ENCODE measurements at places on chromosomes 5 and 9.

- DNase-seq = no peak
These were observed 741.0 kb upstream of the RIOK2 start for GRCh38 chr5:97923997-97924396.

DNA sequence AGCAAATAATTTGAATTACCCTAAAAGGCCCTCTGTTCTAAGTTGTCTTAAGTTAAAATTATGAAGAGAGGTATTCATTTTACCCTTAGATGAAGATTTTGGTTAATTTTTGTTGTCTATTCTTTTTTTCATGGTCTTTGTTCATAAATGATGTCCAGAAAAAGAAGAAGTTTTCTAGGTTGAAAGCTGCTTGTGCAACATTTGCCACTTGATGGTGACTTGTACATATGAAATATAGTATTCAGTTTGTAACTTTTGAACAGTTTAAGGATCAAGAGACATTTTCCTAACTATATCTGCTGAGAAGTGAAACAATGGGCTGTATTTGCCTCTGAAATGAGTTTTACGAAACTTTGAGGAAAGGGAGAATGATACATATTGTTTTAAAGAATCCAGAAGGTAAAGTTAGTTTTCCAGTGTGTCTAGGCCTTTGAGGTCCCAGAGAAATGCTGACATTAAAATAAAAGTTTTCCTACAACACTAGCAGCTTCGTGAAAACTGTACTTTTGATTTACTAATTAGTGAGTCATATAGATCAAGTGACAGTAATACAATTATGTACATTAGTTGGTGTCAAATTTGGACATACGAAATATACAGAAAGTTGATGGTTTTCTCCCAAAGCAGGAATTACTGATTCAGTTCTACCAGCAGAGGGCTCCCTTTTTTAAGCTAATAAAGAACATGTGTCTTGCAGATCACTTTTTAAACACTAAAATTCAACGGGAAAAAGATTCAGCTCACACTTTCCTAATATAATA is 70.5 kb downstream of the PIK3R1 start:
- DNase-seq = no peak

- no peak for DNase-seq
These were observed 50.2 kb upstream of the BARX1 start for GRCh38 chr9:94005272-94005901.

- no peak for DNase-seq
These were observed 13.7 kb downstream of the SPACA9 start for GRCh38 chr9:132892400-132892799.

DNA sequence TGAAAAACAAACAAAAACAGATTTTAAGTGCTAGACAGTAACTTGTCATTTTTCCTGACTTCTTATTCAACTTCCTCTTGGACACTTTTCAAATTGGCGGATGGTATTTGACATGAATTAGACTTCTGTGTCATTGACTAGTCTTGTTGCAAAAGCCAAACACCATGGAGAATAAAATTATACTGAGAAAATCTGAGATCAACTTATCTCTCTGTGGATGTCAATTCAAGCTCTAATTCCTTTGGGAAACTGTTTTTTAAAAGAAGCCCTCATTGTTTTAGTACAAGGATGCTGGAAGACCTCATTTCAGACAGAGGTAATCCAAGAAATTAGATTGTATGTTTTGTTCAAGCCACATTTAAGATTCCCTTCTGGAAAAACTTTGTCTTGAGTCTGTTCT is 831.0 kb downstream of the SEMA5A start:
- no peak for DNase-seq

DNA sequence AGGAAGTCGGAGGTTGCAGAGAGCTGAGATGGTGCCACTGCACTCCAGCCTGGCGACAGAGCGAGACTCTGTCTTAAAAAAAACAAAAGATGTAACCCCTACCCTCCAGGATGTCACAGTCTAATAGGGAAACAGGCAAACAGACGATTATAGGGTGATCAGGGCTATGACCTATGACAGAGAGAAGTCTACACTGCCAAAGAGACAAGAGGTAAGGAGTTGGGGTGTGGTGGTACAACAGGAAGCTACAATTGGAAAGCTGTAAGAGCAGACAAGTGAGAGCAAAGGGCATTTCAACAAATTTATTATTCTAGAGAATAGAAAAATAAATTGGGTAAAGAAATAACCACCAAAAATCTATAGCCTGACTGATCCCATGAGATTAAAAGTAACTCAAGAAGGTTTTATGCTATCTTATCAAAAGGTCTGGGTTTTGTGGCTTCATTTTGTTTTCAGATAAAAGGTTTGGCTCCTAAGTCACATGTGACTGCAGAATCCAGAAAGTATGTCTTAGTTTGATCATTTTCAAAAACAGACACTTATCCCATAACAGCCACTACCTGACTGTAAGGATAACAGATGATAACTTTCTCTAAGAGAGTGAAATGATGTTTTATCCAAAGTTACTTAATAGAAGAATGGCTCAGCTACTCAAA is 7.3 kb downstream of the CDC26 start:
- DNase-seq = no peak

DNA sequence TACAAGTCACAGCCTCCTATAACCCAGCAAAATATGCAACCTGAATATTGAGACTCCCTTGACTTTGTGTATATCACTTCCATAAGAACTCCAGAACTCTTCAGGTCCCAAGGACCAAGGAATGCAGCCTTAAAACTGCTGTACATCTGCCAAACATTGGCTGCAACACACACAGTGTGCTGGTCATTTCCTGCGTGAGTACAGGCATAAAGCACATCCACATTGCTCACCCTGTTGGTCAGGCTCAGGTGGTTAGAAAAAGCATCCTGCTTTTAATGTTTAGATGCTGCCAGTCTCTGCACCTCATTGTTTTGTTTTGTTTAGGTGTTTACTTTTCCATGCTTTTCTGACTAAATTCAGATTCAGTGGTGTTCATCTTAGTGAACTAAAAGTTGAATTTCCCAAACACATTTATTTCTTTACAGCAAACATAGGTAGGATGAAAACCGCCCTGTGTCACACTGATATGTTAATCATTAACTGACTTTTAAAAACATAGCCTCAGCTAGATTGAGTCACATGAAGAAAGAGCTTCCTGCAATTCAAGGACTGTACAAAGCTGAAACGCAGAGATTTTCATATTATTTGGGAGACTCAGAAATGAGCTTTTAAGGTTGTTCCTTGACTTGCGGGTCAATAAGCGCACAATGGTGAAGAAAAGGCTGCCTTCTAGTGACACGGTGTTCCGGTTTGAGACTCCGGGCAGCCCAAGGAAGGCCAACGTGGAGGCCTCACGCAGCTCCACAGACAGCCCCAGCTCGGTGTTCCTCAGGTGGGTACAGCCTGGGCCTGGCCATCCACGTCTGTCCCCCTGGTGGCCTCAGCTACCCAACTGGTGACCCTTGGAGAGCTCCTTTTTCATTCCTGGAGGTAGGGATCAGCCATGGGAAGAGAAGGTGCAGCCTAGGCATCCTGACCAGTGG is 52.2 kb upstream of the GRAMD2B start:
- no peak for DNase-seq

DNA sequence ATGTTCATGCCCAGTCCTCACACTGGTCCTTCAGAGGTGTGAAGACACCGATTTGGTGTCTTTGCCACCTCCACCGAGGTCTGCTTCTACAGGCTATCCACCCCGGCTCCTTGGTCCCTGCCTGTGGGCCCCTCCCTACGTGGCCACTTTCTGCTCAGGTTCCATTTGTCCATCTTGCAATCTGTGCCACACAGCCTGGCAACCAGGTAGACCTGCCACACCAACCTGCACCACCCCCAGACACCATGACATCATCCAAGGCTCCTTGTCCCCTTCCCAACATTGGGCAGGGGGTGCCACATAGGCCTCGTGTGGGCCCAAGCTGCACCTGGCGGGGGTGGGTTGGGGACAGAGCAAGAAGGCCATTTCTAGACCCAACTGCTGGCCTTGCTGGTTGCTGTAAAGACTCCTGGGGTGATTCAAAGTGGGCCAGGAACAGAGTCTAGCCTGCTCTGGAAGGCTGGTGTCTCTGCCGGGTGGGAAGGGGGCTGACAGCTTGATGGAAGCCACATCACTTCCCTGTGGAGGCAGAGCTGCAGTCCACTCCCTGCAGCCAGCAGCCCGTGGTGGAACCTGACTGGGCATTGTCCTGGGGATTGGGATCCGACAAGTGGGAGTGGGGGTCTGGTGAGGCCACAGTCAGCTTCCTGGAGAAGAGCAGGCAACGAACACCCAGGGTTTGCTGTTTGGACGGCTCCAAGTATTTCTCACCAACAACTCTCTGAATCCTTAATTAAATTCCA is 65.8 kb upstream of the SLC25A51 start:
- DNase-seq = no peak

GRCh38 chr5:99587983-99588382 is 659.2 kb upstream of the CHD1 start:
- no peak for DNase-seq

DNA sequence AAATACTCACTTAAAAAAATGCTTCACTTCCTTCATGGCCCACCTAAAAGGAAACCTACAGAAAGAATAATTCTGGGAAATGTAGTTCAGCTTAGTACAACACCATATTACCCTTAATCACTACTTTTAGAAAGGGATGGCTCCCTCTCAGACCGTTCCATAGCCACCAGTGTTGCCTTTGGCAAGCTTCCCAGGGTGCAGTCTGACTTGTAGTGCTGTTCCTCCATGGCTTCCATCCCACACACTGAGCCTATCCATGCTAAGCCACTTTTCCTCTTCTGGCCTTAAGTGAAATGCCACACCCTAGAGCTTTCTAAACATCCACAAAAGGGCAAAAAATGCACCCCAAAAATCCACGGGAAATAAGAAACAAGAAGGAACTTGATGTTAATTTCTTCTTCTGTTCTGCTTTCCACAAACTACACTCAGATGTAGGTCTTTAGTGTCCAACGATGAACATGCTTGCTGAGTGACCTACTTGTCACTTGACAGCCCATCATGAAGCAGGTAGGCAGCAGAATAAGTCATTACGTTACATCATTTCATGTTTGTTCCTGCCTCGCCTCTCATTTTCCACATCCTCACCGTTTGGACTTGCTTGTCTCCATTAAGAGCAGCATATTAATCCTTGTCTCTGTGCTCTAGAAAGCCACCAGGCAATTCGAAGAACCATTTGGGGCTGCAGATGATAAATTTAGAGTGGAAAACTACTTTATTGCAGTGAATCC is 391.1 kb upstream of the GRAMD2B start:
- DNase-seq = no peak

- no peak for DNase-seq
These were observed 12.5 kb upstream of the SMIM23 start for GRCh38 chr5:171773106-171773505.

- no peak for DNase-seq
These were observed 28.2 kb downstream of the LPCAT1 start for GRCh38 chr5:1495525-1495897.

DNA sequence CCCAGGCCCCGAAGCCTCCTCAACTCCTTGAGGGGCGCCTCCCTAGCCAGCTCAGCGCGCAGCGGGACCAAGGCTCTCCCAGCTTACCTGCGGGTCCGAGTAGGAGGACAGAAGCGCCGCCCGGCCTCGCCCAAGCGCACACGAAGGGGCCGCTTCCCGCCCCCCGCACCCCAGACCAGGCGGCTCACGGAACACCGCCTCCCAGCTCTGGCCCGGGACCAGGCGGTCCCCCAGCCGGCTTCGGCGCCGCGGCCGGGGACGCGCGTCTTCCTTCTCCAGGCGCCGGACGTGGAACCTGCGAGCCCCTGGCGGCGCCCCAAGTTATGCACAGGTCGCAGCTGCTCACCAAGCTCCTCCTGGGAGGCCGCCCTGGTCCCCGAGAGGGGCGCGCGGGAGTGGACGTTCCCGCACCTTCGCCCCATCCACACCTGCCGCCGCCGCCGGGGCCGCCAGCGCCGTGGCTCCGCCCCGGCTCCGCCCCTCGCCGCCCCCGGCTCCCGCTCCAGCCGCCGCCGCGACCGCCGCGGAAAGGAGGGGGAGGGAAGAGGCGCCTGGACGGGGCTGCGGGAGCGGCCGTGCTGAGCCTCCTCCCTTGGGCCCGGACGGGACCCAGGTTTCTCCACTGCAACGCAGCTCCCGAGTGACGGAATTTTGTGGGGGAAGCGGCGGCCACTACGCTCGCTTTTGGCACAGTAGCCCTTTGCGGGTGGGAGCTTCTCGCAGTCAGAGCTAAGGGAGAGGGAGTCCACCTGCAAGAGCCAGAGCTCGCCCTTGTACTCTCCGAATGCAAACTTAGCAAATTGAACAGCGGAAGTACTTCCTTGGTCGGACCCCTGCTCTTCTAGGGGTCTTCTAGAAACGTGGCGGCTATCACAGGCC is 77.5 kb upstream of the IFNE start:
- DNase-seq = peak; percentile 63

- DNase-seq = no peak
These were observed 6.4 kb upstream of the STARD4 start for GRCh38 chr5:111518777-111519176.

GRCh38 chr5:621341-621761 is 9.2 kb downstream of the CEP72 start:
- DNase-seq = no peak

DNA sequence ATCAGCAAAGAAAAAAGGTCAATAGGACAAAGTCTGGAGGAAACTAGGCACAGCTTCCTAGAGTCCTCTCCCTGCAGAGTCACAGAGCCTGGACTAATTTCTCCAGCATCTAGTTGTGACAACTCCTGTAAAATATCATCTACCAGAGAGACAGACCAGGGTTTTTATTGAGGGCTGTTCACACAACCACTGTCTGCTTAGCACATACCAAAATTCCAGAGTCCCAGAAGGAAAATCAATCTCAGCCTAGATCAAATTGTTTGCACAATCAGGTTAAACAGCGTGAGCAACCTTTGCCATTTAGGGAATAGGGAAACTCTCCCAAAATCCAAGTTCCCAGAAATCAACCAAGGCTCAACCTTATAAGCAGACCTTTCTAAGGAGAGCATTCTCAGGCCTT is 190.3 kb downstream of the SYK start:
- no peak for DNase-seq

- no peak for DNase-seq
These were observed 42.0 kb downstream of the PIP5K1B start for GRCh38 chr9:68747043-68747533.

DNA sequence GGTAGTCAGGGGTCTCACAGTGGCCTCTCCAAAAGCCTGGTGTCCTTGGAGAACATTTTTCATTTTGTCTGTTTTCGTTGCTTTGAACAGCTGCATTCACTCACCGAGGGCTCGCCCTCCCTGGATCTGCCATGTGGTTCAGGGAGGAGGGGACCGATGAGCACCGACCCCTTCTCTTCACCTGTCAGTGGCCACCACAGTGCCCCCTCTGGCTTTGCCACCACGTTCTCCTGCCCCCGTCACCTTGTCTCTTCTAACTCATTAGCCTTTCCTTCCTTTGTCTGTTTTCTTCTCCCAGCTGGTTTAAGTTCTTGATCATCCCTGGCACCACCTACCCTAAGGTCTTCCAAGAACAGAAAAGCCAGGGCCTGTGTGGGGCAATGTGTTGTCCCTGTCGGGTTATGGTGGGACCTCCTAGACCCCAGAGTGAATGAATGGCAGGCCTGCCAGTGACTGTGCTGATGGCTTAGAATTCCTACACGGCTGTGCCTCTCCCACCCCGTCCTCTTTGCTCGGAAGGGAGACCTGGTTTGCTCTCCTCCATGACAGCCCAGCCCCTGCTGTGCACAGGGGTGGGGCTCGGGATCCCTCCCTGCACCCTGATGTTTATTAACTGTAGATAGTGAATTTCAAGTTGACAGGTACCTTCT is 90.0 kb downstream of the ANKRD33B start:
- DNase-seq = no peak

All from activated naive CD4-positive, alpha-beta T cell treated with anti-CD3 and anti-CD28 coated beads, Interleukin-2, amount 50 U/mL, for 16 hours (primary cell).